Hematopoietic multipotent progenitor cell treated with erythropoietin and hydrocortisone succinate and interleukin-3 and kit ligand, for 8 days (in vitro differentiated cells): ENCODE measurements at places on chromosomes 7 and 10.

DNA sequence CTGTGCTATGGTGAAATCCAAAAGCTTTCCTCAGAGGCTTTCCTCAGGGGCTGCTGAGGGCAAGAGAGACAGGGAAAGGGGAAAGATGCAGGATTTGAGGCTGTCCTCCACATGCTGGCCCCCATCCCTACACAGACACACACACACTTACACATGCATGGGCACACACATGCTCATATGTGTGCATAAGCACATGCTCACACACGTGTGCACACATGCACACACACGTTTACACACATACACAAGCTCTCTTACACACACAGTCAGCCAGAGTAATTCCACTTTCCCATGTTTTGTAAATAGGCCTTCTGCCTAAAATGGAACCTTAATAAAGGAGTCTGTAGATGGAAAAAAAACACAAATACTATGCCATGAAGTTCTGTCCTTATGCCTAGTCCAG is 312.9 kb downstream of the GRID1 start:
- DNase-seq, result no peak

DNA sequence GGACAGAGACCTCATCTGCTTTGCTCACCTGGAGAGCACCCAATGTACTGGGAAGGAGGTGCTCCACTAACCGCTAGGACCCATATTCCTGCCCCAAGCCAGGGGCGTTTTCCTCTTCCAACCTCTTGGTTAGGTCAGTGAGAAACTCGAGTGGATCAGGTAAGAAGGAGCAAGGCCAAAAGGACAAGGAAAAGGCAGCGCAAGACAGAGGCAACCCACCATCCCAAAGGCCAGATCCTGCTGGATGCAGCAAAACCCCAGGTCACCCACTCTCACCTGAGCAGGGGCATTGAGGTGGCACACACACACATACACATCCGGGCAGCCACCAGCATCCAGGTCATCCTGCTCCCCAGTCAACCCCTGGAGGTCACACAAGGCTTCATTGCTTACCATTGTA is 105.1 kb downstream of the GRID1 start:
- DNase-seq, result no peak

DNA sequence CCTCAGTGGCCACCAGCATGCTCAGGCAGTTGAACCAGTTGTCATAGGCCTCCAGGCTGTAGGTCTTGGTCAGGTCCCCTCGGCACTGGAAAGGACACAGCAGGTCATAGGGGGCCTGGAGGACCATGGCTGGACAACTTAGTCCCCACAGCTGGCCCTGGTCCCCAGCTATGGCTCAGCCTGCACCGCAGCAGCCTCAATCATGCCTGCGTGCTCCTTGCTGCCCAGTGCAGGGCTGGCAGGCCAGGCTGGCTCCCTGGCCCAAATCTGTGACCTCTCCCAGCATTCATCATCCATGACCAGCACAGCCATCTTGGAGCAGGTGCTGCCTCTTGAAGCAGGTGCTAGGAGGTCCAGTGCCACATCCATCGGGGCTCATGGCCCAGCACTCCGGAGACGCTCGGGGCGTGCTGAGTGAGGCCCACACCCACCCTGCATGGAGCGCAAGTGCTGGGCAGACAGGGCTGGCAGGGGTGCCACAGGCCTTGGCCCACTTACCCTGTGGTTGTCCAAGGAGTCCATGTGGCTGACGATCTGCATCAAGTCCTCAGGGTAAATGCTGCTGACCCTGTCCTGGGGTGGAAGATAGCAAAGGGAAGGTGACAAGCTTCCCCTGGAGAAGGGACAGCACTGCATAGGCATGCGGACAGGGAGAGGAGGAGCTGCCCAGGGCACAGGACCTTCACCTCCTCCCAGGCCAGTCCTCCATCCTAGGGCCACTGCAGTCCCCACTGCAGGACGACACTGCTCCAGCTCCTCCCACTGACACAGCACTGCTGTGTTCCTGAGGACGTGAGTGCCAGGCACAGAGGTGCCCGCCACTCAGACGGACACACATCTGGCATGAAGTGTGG is 61.7 kb downstream of the CSGALNACT2 start:
- DNase-seq, result no peak

DNA sequence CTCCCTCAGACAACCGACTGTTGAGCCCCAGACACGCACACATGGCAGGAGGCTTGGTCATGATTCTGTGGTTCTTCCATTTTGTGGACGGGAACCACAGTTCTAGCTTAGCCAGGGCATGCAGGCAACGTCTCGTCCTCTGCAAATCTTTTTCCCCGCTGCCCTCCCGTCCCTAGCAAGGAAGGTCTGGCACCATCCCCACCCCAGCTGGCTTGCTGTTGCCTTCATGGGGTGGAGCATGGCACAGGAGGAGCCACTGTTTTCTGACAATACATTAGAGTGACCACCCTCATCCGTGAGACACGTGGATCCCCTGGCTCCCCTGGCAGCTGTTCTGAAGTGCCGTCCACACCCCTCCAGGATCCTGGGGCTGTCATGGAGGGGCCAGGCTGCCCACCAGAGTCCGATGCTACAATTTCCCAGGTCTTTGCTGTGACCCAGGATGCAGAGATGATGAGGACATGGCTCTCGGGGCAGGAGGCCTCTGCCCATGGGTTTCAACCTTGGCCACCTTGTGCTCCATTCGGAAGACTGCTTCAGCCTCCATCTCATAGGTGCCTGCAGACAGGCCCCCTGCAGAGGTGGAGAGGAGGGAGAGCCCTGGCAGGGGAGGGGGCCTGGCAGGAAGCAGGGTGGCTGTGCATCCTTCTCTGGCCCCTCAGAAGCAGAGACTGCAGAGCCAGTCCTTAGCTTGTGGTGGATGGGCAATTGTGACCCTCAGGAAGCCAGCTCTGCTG is 233.6 kb downstream of the GLRX3 start:
- DNase-seq, result no peak

DNA sequence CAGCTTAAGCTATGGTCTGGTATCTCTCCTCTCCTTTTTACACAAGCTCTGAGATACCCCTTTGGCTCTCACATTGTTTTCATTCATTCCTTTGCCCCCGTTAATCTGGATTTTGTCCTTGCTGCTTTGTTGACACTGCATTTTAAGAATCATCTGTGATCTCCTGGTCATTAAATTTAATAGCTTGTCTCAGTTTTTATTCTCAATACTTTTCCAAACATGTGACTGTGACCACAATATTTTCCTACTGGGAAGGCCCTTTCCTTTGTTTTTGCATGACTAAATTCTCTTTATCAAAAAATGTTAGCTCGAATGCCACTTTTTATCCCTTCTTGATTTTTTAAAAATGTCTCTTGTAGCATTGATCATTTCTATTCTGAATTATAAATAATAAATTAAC is 171.2 kb downstream of the SUGCT start:
- DNase-seq, result no peak

DNA sequence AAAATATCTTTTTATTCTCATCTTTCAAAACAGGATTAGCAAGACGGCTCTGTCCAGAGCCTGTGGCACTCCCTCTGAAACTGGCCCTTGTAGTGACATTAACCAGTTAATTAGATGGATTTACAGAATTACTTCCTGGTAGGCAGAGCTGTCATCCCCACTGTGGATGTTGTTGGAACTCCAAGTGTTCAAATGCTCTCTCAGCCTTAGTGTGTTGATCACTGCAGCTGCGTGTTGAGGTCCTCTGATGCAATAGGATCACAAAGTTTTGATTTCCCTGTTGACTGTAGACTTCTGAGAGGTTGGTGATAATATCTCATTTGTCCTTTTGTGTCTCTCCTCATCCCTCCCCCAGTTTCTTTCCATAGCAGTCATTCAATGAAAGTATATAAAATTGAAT is 117.3 kb upstream of the CDK6 start:
- no peak for DNase-seq

DNA sequence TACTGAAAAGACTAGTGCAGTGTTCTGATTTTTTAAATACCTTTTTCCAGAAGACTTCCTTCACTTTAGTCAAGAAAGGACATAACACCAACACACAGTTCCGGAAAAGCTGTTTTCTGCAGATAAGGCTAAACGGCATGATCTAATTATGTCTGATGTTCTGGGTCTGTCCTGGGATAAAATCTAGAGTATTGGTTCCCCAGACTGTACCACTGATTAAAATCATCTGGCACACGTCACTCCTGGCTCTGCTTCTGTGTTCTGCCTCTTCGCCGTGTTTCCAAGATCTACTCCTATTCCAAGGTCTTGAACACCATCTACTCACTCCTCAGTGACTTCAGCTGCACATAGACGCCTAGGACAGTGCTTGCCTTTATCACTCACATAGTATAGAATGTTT is 100.8 kb upstream of the SFMBT2 start:
- DNase-seq, result no peak

DNA sequence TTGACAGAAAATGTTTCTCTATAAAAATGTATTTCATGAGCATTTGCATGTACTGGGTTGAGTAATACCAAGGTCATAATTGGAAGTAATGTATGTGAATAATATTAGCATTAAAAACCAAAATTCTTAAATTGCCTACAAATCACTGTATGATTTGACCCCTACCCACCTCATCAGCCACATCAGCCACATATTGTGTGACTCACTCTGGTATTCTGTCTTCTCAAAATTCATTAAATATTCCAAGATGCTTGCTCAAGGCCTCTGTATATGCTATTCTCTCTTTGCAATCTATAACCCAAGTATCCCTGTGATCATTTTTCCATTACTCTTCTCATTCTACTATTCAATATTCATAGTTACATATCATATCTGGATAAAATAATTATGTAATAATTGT is 21.4 kb downstream of the POT1 start:
- DNase-seq, result no peak

- DNase-seq, result no peak
Measured at GRCh38 chr7:129356176-129356575, 78.1 kb upstream of the STRIP2 start.

GRCh38 chr7:155205368-155206317 is 92.0 kb upstream of the INSIG1 start:
- peak; percentile 96 for DNase-seq

DNA sequence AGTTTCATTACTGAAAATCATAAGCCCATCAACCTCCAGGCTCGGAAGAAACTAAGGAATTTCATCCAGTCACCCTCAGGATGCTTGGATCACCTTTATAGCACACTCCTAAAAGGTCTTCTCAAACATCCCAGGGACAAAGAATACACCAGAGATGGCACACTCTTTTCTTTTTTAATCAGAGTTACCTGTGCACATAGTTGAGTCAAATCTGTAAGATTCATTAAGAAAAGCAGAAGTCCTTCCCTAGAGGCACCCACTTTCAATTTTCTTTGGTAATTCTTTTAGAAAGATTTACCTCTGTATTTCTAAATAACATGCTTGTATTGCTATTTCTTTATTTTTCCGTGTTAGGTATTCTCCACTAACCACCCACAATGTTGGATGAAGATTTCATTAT is 50.6 kb upstream of the IL6 start:
- no peak for DNase-seq

DNA sequence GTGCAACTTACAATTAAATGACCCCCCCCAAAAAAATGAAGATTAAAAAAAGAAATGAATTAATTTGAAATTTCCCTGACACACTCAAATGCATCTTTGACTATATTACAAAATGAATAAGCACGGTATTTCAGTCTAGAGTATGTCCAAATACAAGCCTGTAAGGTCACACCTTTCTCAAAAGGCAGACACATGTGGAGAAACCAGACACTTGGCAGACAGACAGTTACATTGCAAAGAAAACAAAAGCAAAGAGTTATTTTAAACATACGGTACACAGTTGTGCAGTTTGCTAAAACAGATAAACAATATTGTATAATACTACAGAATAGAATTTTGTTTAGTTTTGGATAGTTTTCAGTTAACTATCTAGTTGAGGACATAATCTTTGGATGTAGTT is 153.0 kb downstream of the ATE1 start:
- no peak for DNase-seq

DNA sequence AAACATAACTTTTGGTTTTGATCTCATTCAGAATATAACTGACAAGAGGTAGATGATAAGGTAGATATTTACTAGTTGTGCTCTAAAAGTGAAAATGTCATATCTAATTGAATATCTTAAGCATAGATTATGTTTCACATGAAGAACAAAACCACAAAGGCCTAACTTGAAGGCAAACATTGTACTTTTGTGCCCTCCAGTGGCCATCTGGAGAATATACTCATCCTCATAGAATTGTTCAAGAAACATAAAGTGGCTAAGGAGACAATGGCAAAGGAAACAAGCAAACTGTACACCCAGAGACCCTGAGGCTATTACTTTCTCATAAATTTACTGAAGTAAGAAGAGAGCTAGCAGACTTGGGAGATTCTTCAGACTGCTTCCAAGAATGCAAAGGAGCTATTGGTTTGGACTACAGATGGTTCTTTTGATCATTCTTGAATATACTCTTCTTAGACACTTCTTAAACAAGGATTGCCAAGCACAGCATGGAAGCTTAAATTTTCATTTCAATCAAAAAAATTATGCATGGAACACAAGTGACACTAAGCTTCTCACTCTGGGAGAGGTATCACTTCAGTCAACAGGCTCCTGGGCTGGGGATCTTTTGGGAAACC is 98.2 kb upstream of the DKK1 start:
- peak; percentile 78 for DNase-seq

- no peak for DNase-seq
Measured at GRCh38 chr7:72925546-72926120, 738 bp downstream of the POM121 start.

DNA sequence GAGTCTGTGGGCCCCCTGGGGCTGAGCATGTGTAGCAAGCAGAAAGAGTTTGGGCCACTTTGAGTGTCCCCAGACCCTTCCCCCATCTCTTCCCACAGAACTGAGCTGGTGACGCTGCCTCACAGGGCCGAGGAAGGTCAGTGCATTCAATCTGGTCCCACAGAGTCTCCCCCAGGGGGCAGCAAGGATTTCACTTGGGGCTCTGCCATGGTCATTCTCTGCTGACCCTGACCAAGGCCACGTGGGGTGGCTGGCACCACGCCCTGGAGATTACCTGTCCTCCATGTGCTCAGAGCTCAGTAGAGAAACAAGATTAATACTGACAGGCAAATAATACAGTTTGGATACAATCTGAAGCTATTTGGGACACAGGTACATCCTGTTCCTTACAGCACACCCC is 30.2 kb downstream of the ADRA2A start:
- DNase-seq, result no peak

DNA sequence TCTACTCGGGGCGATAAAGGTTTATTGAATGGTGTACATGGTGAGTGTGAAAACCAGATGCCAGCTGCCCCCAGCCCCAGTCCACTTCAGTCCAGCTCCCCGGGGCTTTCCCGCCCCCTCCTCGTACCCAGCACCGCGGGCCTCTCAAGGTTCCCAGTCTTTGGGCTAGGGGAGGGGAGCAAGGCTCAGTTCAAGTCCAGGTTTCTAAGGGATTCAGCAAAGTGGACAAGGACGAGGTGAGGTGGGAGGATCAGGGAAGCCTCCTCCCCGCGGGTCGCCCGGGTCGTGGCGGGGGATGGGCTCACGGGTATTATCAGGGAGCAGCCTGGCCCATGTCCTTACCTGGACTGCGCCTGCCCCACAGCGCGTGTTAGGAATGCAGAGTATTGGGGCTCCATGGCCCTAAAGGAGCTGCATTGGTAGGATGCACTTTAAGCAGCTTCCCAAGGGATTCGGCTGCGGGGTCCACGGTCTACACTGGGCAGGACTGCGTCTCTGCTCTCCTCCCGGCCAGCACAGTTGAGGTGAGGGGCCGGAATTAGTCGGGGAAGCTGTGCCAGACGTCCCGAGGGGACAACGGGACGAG is 541 bp upstream of the PFKFB3 start:
- no peak for DNase-seq

- no peak for DNase-seq
Measured at GRCh38 chr10:44897049-44897448, 14.1 kb upstream of the TMEM72 start.
